Tracheal epithelial cell (primary cell): ENCODE measurements at places on chromosomes 7 and 10. TPM values are rescaled to one million over a fixed set of nuclear protein-coding genes. Genes with fewer than 3 reads are reported as not detected.

Gene ZNF212
- total RNA-seq: 4.1 and 5.5 TPM in 2 replicates

Gene DPYSL4
- total RNA-seq: 0.21 and 1.2 TPM in 2 replicates

Gene ERV3-1
- total RNA-seq: 7.0 and 9.0 TPM in 2 replicates

Gene NUTM2B
- total RNA-seq: under 0.01 and 0.43 TPM in 2 replicates

Gene OR2A1
- not detected in 2 replicates for total RNA-seq

Gene SERPINE1
- 126 and 446 TPM in 2 replicates for total RNA-seq

Gene FAM20C
- total RNA-seq: 2.1 and 21.9 TPM in 2 replicates

Gene C10orf62
- not detected in 2 replicates for total RNA-seq

Gene LDB3
- total RNA-seq: not detected in 2 replicates
